ENCODE measurements at places on chromosomes 4 and X. TPM values are rescaled to one million over a fixed set of nuclear protein-coding genes. Genes with fewer than 3 reads are reported as not detected.

GRCh38 chrX:134990801-134991481, at the start of gene SMIM10:
Gene SMIM10, plus strand, starts transcription at chrX:134990991. Its CDS starts 105 bp downstream, at chrX:134991096.
- H3K4me1 ChIP-seq, result no peaks in the 10 kb centered on the region
- DNase-seq, result peak; percentile 67
- H3K27ac ChIP-seq, result no peak within 1 kb of the TSS

DNA sequence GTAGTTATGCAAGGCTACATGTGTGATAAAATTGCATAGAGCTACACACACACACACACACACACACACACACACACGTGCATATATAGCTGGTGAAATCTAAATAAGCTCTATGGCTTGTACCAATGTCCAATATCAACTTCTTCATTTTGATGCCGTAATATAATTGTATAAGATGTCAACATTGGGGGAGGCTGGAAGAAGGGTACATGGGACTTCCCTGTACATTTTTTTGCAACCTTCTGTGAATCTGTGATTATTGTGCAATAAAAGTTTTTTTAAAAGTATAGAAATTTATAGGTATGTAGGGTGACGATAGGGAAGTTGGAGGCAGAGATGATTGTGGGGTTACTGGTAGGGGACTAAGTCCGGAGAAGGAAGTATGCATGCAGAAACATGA, 105.5 kb downstream of the HDAC8 start:
- no peak for DNase-seq
- H3K27me3 ChIP-seq, result no peaks in the 10 kb centered on the region
- no peaks in the 10 kb centered on the region for H3K4me1 ChIP-seq
- no peak overlapping the region for H3K4me3 ChIP-seq
- H3K36me3 ChIP-seq, result no peaks in the 10 kb centered on the region

DNA sequence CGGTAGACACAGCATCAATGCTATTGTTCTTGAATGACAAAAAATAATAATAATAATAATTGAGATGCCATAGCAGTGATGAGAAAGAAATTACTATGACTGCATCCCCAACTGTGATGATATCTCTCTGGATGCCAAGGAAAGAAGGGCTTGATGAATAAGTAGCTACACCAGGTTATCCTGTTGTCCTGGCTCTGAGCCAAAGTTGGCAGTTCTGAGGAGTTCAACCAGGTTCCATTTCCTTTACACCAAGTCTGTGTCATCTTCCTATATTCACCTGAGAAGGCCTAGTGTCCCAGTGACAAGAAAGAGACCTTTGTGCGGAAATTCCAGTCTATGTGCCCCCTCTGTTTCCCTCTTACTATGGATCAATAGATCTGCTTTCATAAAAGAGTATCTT, 3.4 kb upstream of the MAML3 start:
- DNase-seq, result no peak
- no peaks in the 10 kb centered on the region for H3K27me3 ChIP-seq
- H3K27ac ChIP-seq, result peak overlapping the region; percentile 42
- no peaks in the 10 kb centered on the region for H3K4me1 ChIP-seq

GRCh38 chr4:41939016-41939626, 3.9 kb downstream of the TMEM33 start:
- H3K4me1 ChIP-seq, result no peaks in the 10 kb centered on the region
- H3K4me3 ChIP-seq, result no peak overlapping the region
- DNase-seq, result no peak
- H3K27me3 ChIP-seq, result no peaks in the 10 kb centered on the region
- peaks cover 4% of the 10 kb centered on the region for H3K36me3 ChIP-seq

Gene SCD5
- 4.4 TPM for total RNA-seq

Gene ADH1B
- 62.3 TPM for total RNA-seq

Gene LCORL
- 20.7 TPM for total RNA-seq

Data from colonic mucosa (tissue), 4 donors.